ENCODE measurements at places on chromosomes 6 and 20.

DNA sequence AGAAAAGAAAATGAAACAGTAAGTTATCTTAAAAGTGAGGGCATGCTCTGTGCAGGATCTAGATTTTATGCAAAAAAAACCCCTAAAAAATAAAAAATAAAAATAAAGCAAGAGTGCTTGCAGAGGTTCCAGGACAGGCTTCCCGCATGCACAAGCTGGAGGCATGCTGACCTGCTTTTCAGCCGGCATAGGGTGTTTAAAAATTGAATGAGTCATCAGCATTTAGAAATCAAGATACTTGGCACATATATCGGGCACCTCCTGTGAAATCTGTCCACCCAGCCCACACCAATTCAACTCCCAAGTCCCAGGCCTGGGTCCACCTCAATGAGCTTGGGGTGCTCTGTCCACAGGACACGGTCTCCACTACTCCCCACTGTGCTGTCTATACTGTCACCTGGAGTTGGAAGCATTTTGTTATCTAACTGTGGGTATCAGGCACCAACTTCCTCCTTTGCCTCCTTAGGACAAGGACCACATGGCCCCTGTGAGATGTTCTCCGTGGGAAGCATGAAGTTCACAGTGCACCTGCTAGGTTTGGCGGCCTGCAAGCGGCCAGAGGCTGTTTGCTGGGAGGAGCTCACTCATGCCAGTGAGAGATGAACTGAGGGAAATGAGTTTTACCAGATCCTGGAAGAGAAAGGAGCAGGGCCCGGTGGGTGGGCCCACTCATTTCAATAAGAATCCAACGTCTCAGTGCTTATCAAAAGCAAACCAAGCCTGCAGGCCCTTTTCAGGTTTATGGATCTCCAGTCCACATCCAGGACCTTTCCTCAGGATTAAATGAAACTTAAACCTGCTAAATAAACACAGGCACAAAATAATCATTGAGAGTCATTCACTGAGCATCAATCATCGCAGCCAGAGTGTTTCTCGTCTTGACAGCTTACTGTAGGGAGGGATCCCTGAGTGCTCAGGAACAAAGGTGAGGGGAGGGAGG lies 121.1 kb downstream of the FOXA2 start:
- no peak for DNase-seq

GRCh38 chr6:26030716-26031115 lies 56.5 kb upstream of the HFE start:
- DNase-seq = no peak

DNA sequence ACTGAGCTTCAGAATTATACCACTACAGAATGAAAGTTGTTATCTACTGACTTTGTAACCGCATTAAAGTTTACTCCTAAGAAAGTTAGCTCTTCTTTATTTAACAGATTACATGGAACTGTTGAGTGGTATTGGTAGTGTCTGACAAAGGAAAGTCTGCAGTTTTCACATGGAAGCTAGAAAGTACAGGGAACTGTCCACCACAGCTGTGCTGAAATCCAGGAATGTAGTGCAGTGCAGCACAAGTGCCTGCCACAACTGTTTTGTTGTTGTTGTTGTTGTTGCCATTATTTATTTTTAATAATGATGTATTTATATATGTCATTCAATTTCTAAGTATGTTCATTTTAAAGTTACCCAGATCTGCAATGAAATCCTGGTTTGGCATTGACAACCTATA lies 464.9 kb downstream of the TBC1D32 start:
- no peak for DNase-seq

- no peak for DNase-seq
Observed at GRCh38 chr6:83199173-83199862, 6.2 kb downstream of the RWDD2A start.

GRCh38 chr6:132213191-132213590 lies 188.1 kb downstream of the MOXD1 start:
- no peak for DNase-seq

GRCh38 chr6:121748376-121748775 lies 312.9 kb downstream of the GJA1 start:
- no peak for DNase-seq

DNA sequence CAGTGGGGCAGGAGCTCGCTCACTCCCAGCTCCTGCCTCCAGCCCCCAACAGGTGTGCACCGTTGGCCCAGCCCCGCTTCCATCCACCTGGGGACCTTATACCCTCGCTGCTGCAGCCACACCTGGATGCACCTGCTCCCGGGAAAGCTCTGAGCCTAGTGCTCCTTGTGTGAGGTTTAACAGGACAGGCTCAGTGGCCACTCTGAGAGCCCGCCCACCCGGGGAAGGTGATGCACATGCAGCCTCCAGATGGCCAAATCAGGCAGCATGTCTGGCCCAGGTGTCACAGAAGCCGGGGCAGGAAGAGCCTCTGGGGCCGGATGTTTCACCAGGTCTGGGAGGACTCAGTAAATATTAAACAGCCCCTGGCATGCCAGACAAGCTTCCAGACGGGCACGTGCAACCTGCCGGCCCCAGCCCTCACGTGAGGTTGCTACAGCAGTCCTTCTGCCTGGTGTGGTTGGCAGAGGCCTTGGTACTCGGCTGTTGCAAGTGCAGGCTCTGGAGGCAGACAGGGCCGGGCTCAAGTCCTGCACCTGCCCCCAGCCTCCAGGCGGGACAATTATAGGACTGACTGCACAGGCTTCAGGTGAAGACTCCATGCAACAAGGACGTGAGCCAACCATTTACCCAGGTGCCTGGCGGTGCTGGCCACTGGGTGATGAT lies 66.9 kb downstream of the RIPOR3 start:
- DNase-seq = no peak

DNA sequence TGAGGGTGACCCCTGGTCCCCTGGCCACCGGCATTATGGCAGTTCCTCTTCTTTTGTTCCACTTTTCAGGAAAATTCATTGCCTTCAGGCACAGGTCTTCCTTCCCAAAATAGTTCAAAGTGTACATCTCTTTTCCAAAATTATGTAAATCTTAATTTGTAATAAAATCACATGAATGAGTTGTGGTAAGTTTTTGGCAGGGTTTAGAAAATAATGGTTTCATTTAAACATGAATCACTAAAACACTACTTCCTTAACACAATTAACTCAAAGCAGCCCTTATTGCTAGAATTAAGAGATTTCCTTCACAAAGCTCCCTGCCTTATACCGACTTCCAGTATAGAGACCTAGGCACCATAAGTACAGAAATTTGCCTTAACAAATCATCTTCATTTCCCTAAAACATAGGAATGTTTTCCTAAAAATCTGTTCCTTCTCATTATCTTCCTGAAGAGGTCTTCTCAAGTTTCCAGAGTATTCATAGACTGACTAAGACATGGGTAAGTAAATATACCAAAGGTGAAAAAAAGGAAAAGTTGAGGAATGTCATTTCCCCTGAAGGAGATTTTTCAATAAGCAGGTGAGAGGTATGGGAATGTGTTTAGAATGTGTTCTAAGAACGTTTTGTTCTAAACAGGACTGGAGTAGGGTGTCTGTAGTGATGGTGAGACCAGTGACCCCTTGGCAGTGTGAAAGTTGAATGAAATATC lies 148.2 kb upstream of the CITED2 start:
- DNase-seq = no peak

GRCh38 chr20:46088409-46089166 lies 1.2 kb downstream of the NCOA5 start:
- DNase-seq = no peak

GRCh38 chr6:373031-373430 lies 18.5 kb upstream of the IRF4 start:
- DNase-seq = no peak

DNA sequence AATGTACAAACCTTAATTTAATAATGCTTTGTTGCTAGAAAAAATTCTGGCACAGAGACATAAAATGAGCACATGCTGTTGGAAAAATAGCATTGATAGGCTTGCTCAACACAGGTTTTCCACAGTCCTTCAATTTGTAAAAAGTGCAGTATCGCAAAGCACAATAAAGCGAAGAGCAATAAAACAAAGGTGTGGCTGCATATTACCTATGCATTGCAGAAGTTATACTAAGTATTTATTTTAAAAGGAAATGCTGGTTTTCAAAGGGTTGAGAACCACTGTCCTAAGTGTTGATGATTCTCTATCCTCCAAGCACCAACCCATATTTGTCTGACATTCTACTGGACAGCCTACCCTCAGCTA lies 54.1 kb upstream of the CAP2 start:
- DNase-seq = no peak

DNA sequence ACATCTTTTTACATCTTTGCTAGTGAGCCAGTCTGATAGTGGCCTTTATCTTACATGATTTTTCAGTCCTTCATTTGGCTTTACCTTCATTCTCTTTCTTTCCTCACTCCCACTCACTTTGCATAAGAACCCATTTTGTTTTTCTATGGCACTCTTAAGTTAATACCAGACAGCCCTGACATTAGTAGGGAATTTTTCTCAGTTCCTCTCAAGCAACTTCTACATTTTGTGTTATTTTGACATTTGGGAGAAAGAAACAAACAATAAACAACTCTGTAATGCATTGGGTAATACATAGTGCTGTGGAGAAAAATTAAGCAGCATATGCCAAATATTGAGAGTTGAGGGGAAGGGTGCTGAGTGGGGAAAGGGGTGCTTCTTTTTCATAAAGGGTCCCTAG lies 524.1 kb upstream of the JAG1 start:
- DNase-seq = no peak

GRCh38 chr20:43238833-43239232 lies 49.1 kb upstream of the PTPRT start:
- no peak for DNase-seq

GRCh38 chr6:52976149-52976548 lies 18.9 kb downstream of the GSTA4 start:
- DNase-seq = no peak

GRCh38 chr6:126118058-126118755 lies 131.9 kb downstream of the TRMT11 start:
- no peak for DNase-seq

DNA sequence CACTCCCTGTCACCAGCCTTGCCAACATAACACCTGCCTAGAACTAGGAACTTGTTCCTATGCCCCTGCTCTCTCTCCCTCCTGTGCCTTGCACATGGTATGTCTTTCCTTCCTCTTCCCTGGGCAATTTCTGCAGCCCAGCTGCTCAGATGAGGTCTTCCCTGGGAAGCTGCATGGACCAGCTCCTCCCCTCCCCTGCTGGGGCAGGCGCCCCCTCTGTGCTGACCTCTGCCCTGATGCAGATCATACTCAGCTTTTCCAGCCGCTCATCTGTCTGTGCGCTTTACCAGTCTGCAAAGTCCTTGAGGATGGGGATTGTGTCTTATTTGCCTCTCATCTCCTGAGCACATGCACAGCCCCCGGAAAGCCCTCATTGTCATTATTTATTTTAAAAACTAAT lies 161.8 kb downstream of the SCML4 start:
- no peak for DNase-seq

- DNase-seq = no peak
Observed at GRCh38 chr20:45918182-45918737, 6.3 kb upstream of the PLTP start.

DNA sequence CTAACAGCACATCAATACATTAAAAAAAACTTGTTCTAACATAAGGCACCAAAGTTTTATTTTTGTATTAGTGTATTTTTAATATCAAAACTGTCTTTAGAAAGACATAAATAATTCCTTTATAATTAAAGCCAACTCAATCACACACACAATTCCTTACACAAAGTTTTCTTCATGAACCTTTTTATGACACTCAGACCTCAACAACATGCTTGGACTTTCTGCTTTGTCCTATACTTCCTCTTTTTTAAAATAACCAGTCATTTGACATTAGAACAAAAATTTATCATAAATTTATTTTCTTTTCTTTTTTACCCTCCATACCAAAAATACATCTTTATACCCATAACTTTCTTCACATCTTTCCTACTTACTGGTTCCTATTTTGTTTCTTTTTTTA lies 292.0 kb upstream of the ARID1B start:
- DNase-seq = no peak

- no peak for DNase-seq
Observed at GRCh38 chr6:75492386-75493153, 1.0 kb downstream of the FILIP1 start.

DNA sequence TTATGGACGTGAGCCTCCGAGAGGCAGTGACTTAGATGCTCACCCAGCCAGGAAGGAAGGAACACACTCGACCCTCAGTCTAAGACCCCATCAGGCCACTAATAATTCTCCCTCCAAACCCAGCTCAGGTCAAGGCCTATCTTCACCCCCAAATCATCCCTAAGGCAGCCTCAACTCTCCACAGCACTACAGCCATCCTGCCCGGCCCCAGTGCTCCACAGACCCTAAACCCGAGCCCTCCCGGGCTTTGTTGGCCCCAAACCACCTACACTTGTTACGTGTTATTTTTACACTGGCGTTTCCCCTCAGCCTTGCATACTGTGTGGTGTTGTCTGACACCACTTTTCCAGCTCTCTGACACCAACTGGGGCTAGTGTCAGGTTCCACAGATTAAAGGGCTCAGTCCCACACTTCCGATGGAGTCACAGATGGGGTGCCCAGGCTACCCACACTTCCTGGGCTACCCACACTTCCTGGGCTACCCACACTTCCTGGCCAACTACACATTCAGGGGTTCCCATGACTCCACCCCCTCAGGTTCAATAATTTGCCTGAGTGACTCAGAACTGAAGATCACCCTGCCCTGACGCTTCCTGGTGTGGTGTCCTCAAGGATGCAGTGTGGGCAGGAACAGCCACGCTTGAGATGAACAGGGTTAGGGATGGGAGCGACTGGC lies 25.3 kb downstream of the RBCK1 start:
- DNase-seq = peak; percentile 84

DNA sequence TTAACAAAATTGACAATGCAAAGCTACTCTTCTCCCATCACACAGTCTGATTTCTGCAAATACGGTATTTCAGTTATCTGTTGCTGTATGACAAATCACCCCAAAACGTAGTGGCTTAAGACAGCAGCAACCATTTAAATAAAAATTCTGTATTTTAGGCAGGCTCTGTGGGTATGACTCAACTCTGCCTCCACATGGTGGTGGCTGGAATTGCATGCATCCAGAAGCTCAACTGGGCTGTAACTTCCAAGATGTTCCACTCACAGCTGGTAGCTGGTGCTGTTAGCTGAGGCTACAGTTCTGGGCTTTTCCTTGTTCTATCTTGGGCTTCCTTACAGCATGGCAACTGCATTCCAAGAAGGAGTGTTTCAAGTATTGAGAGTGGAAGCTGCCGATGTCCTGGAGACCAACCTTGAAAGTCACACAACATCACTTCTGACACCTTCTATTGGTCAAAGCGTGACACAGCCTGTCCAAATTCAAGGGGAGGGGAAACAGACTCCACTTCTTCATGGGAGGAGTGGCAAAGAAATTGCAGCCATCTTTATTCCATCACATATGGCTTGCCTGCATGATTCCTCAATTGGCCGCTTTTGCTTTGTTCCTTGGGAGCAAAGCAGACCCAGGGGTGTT lies 39.7 kb upstream of the TULP1 start:
- peak; percentile 32 for DNase-seq
